LoVo (cell line): ENCODE measurements at places on chromosomes 13 and 19.
A peak's percentile ranks its signal among the peaks of the same experiment; 100 is the strongest.

DNA sequence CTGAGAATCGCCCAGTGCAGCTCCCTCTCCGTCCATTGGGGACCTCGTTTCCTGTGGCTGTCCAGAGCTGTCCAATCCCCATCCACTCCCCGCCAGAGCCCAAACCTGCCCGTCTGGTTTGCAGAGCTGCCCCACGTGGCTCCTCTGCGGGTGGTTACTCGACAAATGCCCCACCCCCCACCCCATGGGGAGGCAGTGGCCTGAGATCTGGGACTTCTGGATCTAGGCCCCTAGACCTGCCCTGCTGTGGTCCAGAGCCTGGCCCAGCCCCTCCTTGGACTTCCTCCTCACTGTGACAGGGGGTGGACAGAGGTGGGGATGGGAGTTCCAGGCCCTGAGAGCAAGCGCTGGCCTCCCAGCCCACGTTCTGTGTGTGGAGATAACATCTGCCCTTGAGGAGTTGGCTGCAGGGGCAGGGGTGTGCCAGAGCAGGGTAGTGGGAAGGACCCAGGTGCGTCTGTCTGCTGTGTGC, 29.1 kb downstream of the PAK4 start:
- peak; percentile 5 for DNase-seq

DNA sequence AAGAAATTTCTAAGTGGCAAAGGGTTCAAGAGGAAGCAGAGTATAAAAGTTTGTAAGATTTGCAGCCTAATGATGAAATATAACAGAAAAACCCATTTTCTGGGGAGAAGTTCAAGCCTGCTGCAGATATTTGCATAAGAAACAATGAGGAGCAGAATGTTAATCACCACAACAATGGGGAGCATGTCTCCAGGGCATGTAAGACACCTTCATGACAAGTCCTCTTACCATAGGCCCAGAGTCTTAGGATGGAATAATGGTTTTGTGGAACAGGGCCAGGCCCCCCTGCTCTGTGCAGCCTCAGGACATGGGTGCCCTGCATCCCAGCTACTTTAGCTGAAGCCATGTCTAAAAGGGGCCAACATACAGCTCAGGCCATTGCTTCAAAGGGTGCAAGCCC, 809.0 kb upstream of the SLITRK5 start:
- no peak for DNase-seq

GRCh38 chr13:67078062-67078461, 152.1 kb downstream of the PCDH9 start:
- no peak for DNase-seq

GRCh38 chr13:49527123-49527522, 31.4 kb downstream of the PHF11 start:
- no peak for DNase-seq

DNA sequence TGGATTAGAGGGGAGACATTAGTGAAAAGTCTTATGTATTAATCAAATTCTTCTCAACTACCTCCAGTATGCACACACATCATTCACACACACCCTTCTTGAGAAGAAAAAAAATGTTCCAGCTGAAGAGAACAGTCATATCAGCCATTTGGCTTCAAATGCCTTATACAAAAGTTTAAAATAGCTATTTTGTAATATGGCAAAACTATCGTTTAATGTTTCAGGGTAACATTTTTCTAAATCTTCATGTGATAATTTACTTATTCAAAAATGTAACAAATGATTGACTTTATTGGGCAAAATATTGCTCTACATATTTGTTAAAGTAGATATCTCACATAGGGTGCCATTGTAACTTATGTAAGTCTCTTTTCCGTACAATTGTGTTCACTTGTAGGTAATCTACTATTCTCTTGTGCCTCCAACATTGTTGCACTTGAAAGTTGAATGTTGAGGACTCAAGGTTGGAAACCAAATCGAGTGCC, 13.6 kb downstream of the ZIC2 start:
- no peak for DNase-seq

- no peak for DNase-seq
Observed at GRCh38 chr19:13290741-13291140, 140.5 kb downstream of the IER2 start.

- DNase-seq: no peak
Observed at GRCh38 chr19:13328241-13328640, 178.0 kb downstream of the IER2 start.

DNA sequence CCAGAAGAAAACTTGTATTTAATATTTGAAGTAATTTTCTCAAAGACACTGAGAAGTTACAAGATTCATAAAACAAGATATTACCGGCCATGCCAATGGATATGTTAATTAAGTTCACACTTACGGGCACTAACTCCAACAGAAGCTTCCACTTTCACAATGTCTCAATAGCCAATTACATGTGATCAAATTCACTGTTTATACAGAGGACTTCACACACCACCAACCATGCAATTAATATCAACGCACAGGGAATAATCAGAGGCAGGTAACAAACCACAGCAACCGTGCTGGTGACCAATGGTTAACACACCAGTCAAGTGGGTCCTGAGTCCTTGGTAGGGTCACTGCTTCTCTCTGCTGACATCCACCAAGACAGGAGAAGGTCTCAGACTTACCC, 5.9 kb upstream of the ACOD1 start:
- no peak for DNase-seq

- no peak for DNase-seq
Observed at GRCh38 chr13:36131931-36132297, 732 bp upstream of the DCLK1 start.

- DNase-seq: no peak
Observed at GRCh38 chr19:8081569-8082550, 29.3 kb downstream of the CCL25 start.

DNA sequence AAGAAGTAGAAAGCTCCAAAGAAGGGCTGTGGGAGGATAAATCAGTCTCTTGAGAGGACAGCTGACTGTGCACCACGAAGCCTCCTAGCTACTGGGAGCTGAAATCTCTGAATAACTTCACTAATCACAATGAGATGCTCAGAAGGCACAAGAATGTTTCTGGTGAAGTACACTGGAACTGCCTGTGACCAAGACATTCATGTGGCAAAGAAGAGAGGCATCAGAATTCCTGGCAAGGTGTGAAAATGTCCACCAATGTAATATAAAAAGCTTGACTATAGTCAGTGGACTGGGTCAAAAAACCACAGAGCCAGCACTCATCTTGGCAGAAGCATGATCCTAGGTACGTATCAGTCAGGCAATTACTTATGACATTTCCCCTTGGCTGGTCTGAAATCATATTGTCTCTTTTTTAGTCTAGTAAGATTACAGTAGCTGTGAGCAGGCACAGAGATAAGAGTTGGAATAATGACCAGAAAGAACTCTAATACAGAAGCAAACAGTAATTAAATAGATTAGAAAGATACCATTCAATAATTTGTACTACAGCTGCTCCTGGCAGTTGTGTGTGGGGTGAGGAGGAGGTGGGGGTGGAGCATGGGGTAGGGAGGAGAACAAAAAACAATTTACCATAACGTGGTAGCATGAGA, 434.7 kb downstream of the DIAPH3 start:
- no peak for DNase-seq

- DNase-seq: no peak
Observed at GRCh38 chr19:38375098-38375493, 725 bp downstream of the PSMD8 start.

- DNase-seq: no peak
Observed at GRCh38 chr19:19562665-19563347, 24.7 kb downstream of the CILP2 start.

DNA sequence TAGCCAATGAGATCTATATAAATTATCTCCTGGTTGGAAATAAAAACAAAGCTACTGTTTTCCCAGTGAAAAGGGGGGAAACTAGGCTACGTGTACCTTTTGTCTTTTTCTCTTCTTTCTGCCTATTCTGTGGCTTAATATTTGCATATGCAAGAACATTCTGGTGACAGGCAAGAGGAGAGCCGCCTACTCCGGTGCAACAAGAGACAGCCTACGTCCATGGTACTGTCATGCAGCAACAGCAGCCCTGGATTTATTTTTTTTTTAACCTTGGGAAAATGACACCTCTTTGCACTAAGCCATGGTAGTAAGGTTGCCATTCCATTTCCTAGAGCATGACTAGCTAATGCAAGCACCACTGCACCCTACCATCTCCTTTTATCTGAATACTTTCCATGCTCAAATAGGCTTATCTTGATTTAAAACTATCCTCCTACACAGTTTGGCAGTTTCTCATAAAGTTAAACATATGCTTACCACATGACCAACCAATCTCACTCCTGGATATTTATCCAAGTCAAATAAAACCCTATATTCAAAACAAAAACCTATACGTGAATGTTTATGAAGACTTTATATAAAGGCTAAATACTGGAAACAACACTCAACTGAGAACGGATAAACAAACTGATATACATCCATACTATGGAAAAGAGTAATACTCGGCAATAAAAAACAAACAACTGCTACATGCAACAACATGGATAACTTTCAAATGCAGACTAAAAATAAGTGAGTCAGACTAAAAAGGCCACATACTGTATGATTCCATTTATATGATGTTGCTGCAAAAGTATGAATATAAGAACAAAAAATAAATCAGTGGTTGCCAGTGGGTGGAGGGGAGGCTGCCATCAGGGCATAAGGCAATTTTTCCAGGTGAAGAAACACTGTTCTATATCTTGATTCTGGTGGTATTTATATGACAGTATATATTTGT, 17.3 kb downstream of the NUFIP1 start:
- DNase-seq: no peak

DNA sequence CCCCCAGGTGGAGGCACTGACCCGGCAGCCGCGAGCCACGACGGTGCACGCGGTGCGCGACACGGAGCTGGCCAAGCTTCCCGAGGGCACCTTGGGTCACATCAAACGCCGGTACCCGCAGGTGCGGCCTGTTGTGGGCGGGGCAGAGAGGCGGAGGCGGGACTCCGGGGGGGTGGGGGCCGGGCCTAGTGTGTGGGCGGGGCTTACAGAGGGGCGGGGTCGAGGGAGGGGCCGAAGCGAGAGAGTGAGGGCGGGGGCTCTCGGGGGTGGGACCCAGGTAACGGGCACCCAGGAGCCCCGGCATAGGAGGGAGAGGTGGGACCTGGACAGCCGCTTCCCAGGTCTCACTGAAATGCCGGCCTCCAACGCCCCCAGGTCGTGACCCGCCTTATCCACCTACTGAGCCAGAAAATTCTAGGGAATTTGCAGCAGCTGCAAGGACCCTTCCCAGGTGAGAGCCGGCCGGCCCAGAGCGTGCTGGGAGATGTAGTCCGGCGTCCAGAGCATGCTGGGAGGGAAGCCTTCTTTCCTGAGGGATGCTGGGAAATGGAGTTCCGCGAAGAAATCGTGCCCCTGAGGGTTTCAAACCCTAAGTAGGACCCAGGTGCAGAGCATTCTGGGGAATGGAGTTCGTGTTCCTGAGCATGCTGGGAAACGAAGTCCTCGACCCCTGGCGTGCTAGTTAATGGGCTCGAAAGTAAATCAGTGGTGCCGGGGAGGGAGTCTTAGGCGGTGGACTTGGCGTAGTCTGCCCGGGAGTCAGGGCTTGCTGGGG, 15.7 kb downstream of the PNPLA6 start:
- DNase-seq: no peak

DNA sequence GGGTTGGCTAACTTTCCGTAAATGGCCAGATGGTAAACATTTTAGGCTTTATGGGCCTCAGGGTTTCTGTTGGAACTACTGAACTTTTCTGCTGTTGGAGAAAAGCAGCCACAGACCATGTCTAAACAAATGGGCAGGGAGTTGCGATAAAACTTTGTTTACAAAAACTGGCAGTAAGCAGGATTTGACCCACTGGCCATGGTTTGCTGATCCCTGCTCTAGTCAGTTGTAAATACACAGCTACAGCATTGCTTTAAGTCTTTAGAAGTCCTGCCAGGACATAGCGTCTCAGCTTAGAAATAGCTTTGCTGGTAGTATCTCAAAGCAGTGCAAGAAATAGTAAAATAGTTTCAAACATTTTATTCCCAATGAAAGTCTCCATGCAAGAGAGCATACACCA, 88.4 kb downstream of the NALCN start:
- DNase-seq: no peak

GRCh38 chr13:96581741-96582140, 412.5 kb downstream of the OXGR1 start:
- no peak for DNase-seq

DNA sequence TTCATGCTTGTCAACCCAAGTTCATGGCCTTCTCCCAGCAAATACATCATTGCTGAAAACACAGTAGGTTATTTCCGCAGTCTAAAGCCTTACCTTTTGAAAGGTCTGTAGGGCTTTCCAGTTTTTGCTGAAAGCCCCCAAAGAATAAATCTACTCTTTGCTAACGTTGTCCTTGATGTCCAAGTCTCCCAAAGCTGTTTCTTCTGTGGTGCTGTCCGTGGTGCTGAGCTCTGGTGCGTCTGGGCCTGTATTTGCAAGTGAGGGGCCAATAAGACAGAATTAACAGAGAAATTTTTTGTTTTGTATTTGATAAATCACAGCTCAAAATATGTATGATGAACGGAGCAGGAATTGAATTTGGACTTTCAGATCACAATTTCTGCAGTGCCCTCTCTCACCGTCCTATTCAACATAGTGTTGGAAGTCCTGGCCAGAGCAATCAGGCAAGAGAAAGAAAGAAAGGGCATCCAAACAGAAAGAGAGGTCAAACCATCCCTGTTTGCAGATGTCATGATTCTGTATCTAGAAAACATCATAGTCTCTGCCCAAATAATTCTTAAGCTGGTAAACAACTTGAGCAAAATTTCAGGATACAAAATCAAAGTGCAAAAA, 9.8 kb upstream of the LGALS16 start:
- peak; percentile 11 for DNase-seq

DNA sequence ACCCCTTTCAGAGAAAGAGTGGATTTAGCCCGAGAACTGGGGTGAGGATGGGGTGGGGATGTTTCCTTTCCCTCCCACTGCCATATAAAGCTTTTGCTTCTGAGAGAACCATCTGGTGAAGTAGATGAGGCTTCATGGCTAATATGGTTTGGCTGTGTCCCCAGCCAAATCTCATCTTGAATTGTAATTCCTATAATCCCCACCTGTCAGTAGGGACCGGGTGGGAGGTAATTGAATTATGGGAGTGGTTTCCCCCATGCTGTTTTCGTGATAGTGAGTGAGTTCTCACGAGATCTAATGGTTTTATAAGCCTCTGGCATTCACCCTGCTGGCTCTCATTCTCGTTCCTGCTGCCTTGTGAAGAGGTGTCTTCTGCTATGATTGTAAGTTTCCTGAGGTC, 270.9 kb downstream of the LMO7 start:
- DNase-seq: no peak

GRCh38 chr19:9878511-9879196, 43.5 kb downstream of the PIN1 start:
- DNase-seq: no peak

- DNase-seq: no peak
Observed at GRCh38 chr19:51668216-51668615, 21.6 kb upstream of the SIGLEC14 start.

GRCh38 chr19:35755550-35756376, 1.1 kb downstream of the HSPB6 start:
- no peak for DNase-seq

DNA sequence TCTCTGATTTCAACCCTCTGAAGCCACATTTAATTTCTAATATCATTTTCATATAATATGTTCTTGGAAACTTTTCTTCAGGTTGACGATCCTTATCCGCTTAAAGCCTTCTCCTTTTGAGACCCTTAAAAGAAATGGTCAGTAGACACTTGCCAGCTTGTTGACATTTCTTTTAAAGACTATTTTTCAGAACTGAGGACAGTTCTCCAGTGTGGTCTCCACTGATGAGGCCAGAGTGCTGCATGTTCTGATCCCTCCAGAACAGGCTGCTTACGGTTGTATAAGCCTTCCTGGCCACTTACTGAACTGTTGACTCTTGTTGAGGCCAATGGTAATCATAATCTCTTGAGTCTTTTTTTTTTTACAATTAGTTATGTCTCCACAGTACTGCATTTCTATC, 477.3 kb downstream of the FGF9 start:
- no peak for DNase-seq
